ENCODE measurements at places on chromosomes 4 and X. TPM values are rescaled to one million over a fixed set of nuclear protein-coding genes. Genes with fewer than 3 reads are reported as not detected.

The PLAC1 gene
- not detected for total RNA-seq

GRCh38 chr4:52546449-52546848 lies 112.7 kb downstream of the USP46 start:
- DNase-seq: no peak
- H3K27ac ChIP-seq: no peak overlapping the region
- no peaks in the 10 kb centered on the region for H3K27me3 ChIP-seq
- no peaks in the 10 kb centered on the region for H3K4me1 ChIP-seq
- H3K36me3 ChIP-seq: no peaks in the 10 kb centered on the region
- H3K4me3 ChIP-seq: no peak overlapping the region

DNA sequence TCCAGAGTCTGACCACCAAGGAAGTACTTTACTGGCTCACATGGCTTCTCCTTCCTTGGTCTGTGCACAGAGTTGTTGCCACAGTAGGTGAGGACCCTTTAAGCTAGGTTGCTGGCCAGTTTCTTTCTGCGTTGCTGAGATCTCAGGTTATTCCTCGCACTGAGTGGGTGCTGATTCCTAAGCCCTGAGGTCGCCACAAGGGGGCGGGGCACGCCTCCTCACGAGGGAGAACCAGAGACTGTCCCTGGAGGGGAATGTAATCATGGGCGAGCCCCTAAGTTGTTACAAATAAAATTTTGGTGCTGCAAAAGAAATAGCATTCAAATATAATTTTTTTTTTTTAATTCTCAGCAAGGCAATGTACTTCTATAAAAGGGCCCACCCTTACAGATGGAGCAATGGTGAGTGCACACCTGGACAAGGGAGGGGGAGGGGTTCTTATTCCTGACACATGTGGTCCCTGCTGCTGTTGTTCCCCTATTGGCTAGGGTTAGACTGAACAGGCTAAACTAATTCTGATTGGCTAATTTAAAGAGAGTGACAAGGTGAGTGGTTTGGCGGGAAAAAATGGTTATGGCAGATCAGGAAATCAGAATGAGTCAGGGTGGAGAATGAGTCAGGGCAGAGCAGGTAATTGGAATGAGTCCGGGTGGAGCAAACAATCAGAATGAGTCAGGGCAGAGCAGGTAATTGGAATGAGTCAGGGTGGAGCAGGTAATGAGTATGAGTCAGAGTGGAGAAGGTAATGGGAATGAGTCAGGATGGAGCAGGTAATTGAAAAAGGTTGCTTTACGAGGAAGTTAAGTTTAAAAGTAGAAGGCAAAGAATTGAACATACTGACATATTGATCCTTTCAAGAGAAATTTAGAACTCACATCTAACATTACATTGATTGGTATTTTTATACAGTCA lies 107.5 kb downstream of the VSIG4 start:
- no peaks in the 10 kb centered on the region for H3K36me3 ChIP-seq
- no peaks in the 10 kb centered on the region for H3K4me1 ChIP-seq
- no peak for DNase-seq
- H3K27me3 ChIP-seq: no peaks in the 10 kb centered on the region
- no peak overlapping the region for H3K4me3 ChIP-seq

GRCh38 chr4:163484906-163485305 lies 9.6 kb upstream of the TMA16 start:
- no peaks in the 10 kb centered on the region for H3K27me3 ChIP-seq
- no peak overlapping the region for H3K4me3 ChIP-seq
- H3K4me1 ChIP-seq: no peaks in the 10 kb centered on the region
- H3K36me3 ChIP-seq: no peaks in the 10 kb centered on the region
- H3K27ac ChIP-seq: no peak overlapping the region

- H3K27me3 ChIP-seq: no peaks in the 10 kb centered on the region
- no peak for DNase-seq
- H3K27ac ChIP-seq: no peak overlapping the region
- H3K4me1 ChIP-seq: peaks cover 15% of the 10 kb centered on the region
- H3K36me3 ChIP-seq: peaks cover 13% of the 10 kb centered on the region
These were observed 4.8 kb downstream of the NOP14 start for GRCh38 chr4:2958446-2958845.
